Naive B cell (primary cell): ENCODE measurements at places on chromosomes 4 and X. TPM values are rescaled to one million over a fixed set of nuclear protein-coding genes. Genes with fewer than 3 reads are reported as not detected.

DNA sequence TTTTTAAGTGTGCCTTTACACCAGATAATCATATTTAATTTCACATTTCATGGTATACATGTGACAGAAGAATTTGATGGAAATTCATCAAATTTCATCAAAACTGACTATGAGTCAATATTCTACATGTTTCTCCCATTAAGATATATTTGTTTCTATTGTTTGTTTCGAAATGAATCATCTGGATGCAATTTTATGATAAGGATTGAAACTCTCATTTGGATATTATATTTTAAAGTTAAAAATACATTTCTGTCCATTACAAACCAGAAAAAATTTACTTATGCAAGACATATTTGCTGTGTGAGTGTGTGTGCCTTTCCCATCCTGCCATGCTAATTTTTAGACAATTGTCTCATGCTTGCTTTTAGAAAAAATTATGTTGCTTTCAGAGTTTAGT lies 52.2 kb downstream of the SULT1B1 start:
- no peak for DNase-seq

DNA sequence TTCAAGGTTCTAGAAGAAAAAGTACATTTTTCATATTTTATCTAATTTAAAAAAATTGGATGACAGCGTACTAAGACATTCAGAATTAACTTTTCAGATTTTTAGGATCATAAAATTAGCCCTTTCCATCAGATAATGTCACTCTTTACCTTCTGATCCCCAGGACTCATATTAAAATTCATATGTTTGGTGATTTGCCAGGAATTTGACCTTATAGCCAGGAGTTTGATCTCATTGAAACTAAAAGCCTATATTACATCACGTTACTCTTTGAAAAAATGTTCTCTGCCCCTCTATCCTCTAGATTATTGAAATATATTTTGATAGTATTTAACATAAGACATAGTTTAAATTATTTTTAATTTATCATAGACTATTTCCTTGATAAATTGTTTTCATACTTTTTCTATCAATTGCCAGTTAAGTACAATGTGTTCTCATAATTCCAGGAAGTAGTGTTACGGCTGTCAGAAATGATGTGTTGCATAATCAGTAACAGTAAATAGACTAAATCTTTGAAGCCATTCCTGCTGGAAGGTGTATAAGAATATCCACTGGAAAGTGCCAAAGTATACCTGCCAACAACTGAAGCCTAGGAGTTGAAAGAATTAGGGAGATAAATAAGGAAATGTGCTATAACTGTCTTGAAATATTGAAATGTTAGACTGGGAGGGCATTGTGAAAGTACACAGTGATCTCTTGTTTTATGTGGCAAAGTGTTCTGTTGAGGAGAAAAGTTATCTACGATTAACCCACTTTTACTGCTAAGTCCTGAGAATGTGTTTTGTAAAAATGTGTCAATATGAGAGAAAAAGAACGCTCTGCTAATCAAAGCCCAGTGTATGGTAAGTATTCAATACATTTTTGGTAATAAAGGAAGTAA lies 32.9 kb upstream of the PDGFC start:
- DNase-seq, result no peak

FRG2 gene
- not detected for polyA plus RNA-seq

DNA sequence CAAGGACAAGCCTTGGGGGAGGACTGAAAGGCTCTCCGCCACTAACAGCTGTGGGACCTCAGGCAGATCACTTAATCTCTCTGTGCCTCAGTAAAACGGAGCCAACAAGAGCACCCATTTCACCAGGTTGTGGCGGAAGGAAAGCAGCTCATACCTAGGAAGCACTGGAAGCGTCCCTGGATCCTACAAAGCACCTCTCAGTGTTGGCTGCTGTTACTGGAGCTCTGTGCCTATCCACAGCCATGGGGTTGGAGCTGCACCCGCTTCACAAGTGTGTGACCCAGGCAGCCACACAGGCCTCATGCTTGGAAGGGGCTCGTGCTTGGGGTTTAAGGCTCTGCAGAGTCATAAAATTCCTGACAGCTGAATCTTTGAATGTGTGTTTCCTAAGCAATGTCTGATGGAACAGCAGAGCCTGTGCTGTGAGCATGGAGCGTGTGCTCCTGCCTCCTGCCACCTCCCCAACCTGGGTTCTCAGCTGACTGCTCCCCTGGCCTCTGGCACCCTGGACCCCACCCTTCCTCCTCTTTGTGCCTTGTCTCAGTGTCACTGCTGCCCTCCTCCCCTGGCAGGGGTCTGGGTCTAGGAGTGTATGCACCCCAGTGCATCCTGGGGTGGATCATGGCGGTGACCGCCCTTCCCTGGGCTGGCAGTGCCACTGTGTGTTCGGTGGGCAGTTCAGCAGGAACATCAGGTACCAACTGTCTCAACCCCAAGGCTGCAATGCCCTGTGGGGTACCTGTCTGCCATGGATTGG lies 14.4 kb upstream of the MAN2B2 start:
- no peak for DNase-seq

PF4V1 gene
- 4.6 TPM for polyA plus RNA-seq

- DNase-seq, result no peak
Measured at GRCh38 chrX:150212672-150213480, 150.2 kb upstream of the MAMLD1 start.

SLIT2 gene
- polyA plus RNA-seq, result not detected

GRCh38 chr4:144451766-144452450 lies 194.0 kb upstream of the HHIP start:
- no peak for DNase-seq

PRRG3 gene
- not detected for polyA plus RNA-seq

ANK2 gene
- not detected for polyA plus RNA-seq

DCAF16 gene
- polyA plus RNA-seq, result 16.0 TPM
